Endothelial cell (in vitro differentiated cells): ENCODE measurements at places on chromosomes 11 and 22. TPM values are rescaled to one million over a fixed set of nuclear protein-coding genes. Genes with fewer than 3 reads are reported as not detected.

TRPM5 gene
- 0.38 TPM for total RNA-seq

PRR14L gene
- total RNA-seq = 76.9 TPM

CDC42EP1 gene
- total RNA-seq = 51.2 TPM

FAM89B gene
- 44.7 TPM for total RNA-seq

CEP164 gene
- 28.6 TPM for total RNA-seq

FADD gene
- 30.3 TPM for total RNA-seq

WT1 gene
- total RNA-seq = not detected

ZNF214 gene
- 2.4 TPM for total RNA-seq

CABP4 gene
- not detected for total RNA-seq

LDLRAD3 gene
- 28.5 TPM for total RNA-seq
